ENCODE measurements at places on chromosomes 4 and X. TPM values are rescaled to one million over a fixed set of nuclear protein-coding genes. Genes with fewer than 3 reads are reported as not detected.

Gene ZXDA
- 9.8 TPM for total RNA-seq

Gene IL2RG
- 264 TPM for total RNA-seq

Gene P2RY8
- 315 TPM for total RNA-seq

Gene KLF8
- 15.2 TPM for total RNA-seq

Gene PSAPL1
- not detected for total RNA-seq

Gene PCGF3
- total RNA-seq, result 59.2 TPM

Gene SLITRK4
- total RNA-seq, result not detected

Gene GAGE2A
- total RNA-seq, result not detected

Gene PRSS12
- not detected for total RNA-seq

Gene UGT2B7
- total RNA-seq, result not detected

Gene PLS3
- not detected for total RNA-seq

Gene CT45A1
- not detected for total RNA-seq

DNA sequence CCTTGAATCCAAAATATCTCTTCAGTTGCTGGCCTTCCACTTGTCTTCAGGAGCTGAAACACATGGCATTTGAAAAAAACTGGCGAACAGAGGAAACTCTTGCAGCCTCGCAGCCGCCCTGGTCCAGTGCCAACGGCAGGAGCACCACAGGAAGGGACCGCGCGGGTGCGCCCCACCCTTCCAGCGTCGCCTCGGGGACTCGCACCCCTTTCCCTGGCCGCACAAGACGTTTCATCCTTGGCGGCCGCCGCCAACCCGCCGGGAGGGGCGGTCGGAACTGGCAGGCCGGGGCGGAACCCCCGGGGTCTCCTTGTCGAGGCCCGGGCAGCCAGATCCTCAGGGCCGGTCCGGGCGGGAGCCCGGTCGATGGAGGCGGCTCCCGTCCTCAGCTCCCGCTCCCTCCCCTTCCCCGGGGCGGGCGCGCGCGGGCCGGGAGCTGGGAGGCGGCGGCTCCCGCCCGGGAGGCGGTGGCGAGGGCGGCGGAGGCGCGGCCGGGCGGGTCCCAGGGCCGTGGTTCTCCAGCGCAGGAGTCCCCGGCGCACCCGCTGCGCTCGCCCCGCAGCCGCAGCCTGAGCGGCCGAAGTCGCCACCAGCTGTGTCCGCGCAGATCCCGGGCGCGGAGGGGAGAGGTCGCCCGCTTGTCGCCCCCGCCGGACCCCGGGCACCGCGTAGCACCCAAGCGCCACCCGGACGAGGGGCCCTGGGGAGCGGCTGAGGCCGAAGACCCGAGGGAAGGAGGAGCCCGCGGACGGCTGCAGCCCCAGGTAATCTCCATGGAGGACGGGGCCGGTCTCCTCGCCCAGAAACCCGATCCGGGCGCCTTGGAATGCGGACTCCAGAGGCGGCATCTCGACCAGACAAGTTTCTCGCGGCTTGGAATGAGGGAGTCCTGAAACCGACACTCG is 886 bp upstream of the NDST3 start:
- DNase-seq, result no peak

GRCh38 chr4:40253906-40254305 is 57.1 kb downstream of the RHOH start:
- no peak for DNase-seq

GRCh38 chr4:74230902-74231499 is 73.1 kb downstream of the MTHFD2L start:
- no peak for DNase-seq

DNA sequence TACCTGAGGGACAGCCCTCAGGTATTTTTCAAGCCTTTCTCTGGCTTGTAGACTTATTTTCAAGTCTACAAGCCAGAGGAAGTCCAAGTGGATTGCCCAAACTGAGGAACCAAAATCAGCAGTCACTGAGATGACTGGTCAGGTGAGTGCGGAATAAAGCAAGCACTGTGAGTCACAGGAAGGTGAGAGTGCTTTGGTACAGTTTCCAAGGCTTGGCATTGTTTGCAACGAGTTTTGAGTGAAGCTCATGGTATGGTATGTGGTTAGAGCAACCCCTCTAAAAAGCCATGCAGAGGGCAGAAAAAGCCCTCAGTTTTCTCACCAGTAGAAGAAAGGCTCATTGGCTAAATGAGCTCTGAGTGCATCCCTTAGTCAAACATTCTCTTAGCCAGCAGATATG is 112.8 kb upstream of the EOLA2 start:
- DNase-seq, result no peak

GRCh38 chr4:151417766-151418376 is 8.9 kb downstream of the FHIP1A start:
- DNase-seq, result no peak

DNA sequence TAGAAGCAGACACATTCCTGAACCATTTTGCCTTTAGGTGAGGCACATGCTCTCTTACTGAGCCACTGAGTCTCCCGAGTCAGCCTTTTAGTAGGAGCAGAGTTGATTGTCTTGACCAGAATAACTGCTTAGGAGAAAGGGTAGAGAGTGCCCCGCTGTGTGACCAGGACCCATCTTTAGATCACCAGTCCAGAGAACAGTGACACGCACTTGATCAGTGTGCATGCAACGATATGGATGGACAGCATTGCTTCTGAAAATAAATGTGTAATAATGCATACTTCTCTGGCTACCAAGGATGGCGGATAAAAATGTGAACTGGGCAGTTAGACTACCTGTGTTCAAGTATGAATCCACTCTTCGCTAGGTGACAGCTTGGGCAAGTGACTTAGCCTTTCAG is 897.7 kb downstream of the TRIML1 start:
- no peak for DNase-seq

DNA sequence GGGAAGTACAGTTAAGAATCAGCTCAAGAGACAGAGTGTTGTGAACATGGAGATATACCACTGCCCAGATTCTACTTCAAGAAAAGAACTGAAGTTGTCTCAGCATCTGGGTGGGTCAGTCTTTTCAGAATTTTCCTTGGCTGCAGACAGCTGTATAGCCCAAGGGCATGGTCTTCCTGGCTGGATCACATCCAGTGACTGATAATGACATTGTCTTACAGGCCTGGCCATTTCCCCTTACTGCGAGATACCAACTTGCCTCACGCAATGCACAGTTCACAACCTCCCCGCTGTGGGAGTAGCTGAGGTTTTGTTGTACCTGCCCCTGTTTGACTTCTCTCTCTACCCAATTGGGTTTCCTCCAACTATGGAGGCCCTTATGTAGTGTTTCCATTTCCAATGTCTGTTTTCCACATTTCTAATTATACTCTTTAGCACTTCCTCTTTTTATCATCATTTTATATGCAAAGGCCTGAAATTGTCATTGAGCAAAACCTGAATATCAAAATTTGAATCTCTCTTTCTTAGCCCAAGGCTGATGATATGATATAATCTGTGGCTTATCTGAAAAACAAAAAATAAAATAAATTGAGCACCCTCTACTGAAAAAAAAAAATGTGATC is 209.1 kb downstream of the NAF1 start:
- DNase-seq, result no peak

DNA sequence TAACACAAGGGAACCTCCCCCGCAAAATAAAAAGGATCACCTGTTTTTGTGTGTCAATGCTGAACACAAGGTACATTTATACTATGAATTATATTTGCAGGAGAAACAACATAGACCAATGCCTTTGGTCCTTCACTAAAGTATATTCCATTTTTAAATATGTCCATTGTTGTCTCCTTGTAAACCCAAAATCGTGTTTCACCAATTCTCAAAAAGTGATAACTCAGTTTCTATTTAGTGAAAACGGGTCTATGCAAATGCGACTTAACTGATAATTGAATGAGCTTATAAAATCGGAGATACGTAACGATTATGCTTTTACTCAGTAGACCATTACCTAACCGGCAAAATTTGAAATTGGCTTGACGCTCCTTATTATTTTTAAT is 2.1 kb downstream of the BRWD3 start:
- DNase-seq, result no peak

- DNase-seq, result no peak
Measured at GRCh38 chr4:148944839-148945219, 502.6 kb upstream of the NR3C2 start.

GRCh38 chr4:96887857-96888256 is 1048.0 kb downstream of the PDHA2 start:
- DNase-seq, result no peak

GRCh38 chrX:54842607-54843006 is 35.1 kb downstream of the MAGED2 start:
- no peak for DNase-seq

GRCh38 chr4:136036744-136037143 is 1495.5 kb downstream of the PCDH18 start:
- no peak for DNase-seq

- DNase-seq, result no peak
Measured at GRCh38 chr4:110504084-110504435, 28.1 kb downstream of the ENPEP start.

DNA sequence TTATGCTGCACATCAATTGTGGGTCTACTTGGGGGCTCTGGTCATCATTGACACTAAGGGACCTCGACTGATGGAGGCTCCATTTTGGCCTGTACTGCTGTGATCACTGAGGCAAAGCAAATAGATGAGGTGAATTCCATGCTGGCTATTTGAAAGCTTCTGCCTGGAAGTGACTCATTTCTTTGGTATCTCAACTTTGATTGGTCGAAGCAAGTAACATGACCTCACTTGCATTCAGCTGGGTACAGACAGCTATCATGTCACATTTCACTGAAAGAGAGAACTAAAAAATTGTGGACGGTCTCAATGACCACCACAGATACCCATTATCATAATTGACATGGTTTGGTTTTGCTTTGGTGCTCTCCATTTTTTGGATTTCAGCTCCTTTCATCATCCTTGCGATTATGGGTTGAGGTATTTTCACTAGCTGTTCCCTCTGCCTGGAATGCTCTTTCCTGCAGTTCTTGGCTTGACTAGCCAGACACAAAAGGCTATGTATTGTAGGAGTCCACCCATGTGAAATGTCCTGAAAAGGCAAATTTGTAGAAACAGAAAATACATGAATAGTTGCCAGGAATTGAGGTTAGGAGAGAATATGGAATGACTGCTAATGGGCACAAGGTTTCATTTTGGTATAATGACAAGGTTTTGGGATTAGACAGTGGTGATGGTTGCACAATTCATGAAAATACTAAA is 369.2 kb upstream of the LCORL start:
- DNase-seq, result no peak

- DNase-seq, result no peak
Measured at GRCh38 chr4:26601204-26601603, 17.3 kb downstream of the TBC1D19 start.

- no peak for DNase-seq
Measured at GRCh38 chrX:106950381-106950780, 30.2 kb downstream of the CLDN2 start.

- DNase-seq, result no peak
Measured at GRCh38 chr4:41430792-41431191, 107.2 kb upstream of the LIMCH1 start.

DNA sequence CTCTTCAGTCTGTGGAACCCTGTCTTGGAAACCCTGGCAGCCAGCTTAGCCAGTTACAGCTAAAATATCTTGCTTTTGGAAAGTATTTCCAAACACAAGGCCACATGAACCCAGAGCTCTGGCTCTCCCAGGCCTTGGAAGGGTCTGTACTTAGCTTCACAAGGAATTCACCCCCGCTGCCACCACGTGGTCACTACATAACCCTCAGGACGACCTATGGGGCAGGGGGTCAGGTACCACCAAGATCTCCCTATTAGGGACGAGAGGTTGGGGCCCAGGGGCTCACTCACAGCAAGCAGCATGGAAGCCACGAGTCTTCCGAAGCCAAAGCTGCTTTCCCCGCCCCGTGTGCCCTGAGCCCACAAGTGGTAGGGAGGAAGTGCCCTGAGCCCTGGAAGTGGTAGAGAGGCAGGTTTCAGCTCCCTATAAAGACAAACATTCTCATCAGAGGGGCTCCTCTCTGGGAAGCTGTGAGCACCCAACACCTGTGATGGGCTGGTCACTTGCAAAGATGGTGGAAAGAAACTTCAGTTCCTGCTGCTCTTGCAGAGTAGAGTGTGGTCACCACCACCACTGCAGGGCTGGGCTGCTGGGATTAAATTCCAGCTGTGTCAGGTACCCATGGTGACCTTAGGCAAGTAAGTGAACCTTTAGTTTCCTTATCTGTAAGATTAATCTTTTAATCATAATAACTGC is 4.7 kb upstream of the JAKMIP1 start:
- DNase-seq, result no peak

DNA sequence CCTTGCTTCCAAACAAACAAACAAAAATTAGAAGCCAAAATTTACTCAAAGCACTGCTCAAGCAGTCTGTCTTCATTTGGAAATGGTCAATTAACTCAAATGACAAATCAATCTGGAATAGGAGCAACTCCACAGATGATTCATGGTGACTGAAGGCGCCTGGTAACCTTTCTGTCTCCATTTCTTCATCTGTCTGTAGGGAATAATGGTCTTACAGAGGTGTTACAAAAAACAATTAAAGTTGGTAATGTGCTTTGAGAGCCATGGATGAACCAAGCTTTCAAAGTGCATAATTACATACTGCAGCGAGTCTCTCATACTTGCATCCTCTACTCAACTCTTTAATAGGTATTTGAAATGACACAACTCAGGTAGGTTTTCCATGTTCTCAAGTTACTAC is 38.3 kb upstream of the STAG2 start:
- DNase-seq, result no peak

- DNase-seq, result no peak
Measured at GRCh38 chr4:111930659-111931058, 214.6 kb upstream of the FAM241A start.

DNA sequence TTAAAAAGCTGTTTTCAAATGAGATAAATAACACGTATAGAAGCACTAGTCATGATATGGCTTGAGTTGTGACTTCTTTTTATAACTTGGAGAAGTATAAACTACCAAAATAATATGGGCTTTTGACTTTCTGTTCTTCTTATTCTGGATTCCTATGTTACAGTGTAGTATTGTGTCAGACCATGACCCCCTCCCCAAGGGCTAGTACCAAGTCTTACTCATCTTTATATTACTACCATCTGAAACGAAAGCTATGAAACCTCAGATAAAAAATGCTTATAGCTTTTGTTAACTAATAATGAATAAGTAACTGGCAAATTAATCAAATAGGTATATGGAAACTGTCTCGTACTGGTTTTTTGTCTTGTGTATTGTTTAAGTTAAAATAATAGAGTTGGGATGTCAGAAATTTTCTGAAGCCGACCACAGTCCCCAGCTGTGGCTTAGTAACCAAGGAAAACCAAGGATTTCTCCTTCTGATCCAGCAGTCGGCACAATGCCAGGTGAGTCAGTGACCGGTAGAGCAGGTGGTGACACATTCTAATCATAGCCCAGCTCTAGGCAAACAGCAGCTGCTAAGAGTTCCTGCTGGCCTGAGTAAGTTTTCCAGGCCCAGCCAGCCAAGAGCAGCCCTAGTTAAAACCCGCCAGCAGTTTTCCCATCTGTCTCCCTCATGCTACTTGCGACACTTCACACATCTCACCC is 163.3 kb upstream of the PRDX4 start:
- no peak for DNase-seq

- DNase-seq, result peak; percentile 59
Measured at GRCh38 chrX:153726286-153727122, 1.8 kb downstream of the ABCD1 start.

GRCh38 chrX:117985241-117985640 is 131.4 kb downstream of the KLHL13 start:
- no peak for DNase-seq

- DNase-seq, result no peak
Measured at GRCh38 chr4:635851-636627, 10.7 kb downstream of the PDE6B start.

GRCh38 chr4:31411565-31411964 is 691.4 kb downstream of the PCDH7 start:
- no peak for DNase-seq

GRCh38 chr4:142567620-142568451 is 278.3 kb downstream of the INPP4B start:
- DNase-seq, result no peak

All from activated B cell treated with CpG ODN at 0.5 μM for 24 hours (primary cell).